ENCODE measurements at places on chromosomes 6 and 20.

- DNase-seq, result no peak
Observed at GRCh38 chr6:16092990-16093389, 35.9 kb upstream of the MYLIP start.

DNA sequence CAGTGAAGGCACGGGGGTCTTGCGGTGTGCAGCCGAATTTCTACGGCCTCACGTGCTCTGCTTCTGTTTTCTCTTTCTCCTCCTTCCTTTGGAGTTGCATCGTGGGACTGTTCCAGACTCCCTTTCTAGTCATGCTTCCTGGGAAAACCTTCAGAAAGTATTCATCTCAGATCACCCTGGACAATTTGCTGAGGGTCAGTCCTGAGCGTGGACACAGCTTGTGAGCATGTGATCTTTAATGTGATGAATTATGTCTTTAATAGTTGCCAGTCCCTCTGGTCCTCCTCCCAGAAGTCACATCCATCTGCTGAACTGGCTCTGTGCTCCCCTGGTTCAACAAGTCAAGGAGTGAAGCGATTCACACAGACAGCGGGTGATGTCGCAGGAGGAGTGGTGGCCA is 145.0 kb upstream of the PDE10A start:
- no peak for DNase-seq

- peak; percentile 22 for DNase-seq
Observed at GRCh38 chr20:23320317-23320716, 30.3 kb upstream of the NXT1 start.

DNA sequence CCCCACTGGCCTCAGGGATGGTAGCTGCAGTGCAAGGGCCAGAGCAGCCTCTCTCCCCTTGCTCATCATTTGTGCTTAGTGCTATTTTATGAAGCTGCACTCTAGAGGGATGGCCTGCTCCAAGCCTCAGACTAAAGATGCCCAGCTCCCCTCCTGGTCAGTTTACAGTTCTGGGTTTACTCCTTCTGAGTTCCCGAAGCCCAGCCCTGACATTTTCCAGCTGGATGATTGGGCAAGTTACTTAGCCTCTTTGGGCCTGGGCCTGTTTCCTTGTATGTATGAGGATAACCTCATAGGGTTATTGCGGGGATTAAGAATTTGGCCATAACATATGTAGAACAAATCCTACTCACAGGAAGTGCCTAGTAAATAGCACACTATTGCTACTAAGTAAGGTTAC is 31.8 kb upstream of the EMILIN3 start:
- DNase-seq, result no peak

- no peak for DNase-seq
Observed at GRCh38 chr6:80088637-80089036, 17.8 kb upstream of the BCKDHB start.

DNA sequence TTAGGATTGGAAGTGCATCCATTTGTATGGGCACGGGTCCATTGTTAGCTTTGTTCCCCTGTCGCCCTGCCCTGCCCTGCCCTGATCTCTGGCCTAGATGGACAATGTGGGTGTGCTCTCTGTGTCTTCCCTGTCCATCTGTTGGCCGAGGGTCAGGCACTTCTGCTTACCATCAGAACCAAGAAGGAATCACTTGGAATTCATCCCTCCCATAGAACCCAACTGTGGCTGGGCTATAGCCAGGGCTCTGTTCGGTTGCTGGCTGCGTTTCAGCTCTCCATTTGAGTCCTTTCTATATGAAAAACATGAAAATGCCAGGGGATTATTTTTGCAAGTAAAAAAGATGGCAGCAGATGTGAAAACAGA is 26.6 kb upstream of the TULP4 start:
- no peak for DNase-seq

DNA sequence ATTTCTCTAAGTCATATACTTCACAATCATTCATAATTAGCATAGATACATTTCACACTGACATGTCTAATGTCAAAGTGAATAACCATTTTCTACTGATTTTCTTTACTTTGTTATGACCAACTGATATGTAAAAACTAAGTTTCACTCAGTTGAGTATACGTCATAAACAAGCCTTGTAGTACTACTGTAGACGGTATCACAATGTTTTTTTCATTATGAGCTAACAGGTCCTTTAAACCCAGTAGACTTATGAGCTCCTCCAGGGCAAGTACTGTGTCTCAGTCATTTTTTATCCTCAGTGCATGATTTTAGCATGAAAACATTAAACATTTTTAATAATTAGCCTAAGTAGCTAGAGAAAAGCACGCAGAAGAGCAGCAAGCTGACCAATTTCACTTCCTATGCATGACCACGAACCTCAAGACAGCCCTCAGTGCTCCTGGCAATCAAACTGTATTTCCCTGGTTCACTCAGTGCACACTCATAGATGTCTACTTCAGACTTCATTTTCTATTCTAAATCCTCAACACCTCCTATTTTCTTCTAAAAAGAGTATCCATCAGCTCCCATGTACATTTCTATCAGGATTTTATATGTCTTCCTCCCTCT is 32.0 kb upstream of the TFAP2D start:
- no peak for DNase-seq

- DNase-seq, result no peak
Observed at GRCh38 chr6:170010665-170011203, 259.3 kb downstream of the ERMARD start.

DNA sequence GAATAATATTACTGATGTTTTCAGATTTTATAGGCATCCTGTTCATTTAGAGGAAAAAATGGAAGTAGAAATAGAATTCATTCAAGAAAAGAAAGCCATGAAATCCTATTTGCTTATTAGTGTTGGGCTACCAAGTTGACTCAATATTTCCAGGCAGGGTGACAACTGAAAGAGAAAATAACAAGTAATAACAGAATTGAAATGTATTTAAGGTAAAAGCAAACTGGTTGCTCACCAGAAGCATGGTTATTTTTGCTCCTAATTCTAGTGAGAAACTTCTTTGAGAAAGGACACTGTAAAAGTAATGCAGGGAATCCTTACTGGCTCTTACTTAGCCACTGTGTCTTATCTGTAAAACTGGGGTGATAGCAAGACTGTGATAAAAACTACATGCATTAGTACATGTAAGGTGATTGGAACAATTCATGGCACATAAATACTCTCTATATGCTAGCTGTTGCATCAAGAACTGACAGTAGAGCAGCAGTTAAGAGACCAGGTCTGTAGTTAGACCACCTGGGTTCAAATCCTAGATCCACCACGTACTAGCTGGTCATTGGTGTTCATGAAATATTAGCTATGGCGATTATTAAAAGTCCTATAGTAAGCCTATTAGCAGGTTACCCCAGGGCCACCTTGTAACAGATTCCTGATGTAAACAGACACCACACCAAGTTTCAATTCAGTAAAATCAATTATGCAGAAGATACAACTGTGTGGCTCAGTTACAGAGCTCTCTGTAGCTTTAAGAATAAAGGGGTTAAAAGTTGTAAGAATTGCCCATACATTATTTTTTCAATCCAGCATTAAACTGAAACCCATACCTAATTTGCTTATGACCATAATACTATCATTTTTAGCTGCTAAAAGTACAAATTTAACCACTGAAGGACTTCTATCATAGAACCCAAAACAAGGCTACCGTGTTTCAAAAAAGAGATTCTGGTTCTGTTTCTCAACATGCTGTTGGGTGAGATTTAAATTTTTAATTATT is 159.2 kb upstream of the COL21A1 start:
- DNase-seq, result no peak

GRCh38 chr6:6714953-6715352 is 126.4 kb downstream of the LY86 start:
- DNase-seq, result no peak

DNA sequence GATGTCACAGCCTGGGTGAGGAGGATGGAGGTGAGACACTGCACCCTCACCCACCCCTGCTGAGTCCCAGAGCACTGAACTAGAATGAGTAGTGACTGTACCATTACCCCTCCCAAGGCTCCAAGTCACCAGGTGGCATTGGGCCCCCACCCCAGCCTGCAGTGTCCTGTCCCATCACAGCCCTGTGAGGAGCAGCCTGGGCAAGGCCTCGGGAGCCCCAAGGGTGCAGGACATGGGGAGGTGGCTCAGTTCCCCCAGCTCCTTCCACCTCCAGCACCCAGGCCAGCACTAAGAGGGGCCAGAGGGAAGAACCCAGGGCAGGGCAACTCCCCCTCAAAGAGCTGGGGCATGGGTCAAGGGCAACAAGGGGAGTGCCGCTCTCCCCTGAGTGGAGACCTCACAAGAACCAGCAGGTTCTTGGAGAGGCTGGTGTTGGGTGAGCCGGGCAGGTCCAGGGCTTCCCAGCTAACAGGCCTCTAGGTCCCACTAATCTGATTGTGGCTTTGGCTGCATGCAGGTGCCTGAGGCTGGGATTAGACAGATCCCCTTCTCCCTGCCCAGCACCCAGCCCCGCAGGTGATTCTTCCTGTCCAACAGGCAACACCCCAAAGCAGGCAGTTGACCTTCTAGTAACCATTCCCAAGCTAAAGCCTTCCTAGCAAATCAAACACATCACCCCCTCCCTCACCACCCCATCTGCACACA is 2.6 kb downstream of the CST4 start:
- no peak for DNase-seq

- DNase-seq, result no peak
Observed at GRCh38 chr6:166308033-166308768, at the start of gene PRR18. PRR18 (minus strand) TSS chr6:166308392; CDS start chr6:166308142, 250 bp downstream.

DNA sequence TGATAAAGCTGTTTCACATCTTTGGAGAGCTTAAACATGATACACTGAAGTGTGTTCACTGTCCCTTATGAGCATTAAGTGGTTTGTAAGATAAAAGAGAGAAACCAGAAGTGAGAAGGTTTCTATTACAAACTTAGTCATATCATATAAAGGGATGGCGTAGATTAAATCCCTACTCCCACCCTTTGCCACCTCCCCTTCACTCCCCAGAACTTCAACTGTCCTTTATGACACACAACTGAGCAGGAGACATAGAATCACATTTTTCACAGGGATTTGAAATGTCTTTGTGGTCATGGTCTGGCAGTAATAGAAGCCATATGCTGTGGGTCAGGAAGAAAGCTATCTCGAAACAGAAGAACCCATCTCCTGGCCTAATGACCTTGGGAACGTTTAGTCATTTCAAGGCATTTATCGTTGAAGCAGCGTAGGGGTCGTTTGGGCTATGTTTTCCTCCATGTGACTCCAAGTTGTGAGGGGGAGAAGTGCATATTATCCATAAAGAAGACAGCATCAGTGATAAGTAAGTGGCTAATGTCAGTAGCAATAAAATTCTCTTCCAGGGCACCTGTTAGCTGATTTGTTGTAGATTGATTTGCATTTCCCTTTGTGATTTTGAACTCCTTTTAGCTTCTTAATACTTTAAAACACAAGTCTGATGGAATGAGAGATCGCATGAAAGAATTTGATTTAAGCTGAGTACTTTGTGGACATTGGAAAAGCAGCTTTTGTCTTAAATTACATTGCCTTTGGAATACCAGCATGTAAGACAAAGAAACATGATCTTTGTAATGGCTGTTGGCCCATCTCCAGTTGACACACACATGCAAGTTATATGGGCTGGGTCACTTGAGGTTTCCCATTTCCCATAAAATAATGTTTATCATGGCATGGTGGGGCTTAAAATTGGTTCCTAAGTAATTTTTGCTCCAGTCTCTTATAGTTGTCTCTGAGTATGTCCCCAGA is 501.5 kb upstream of the FLRT3 start:
- DNase-seq, result no peak

- no peak for DNase-seq
Observed at GRCh38 chr6:104519566-104519965, 340.2 kb downstream of the HACE1 start.

- no peak for DNase-seq
Observed at GRCh38 chr6:109762769-109763441, 71.8 kb downstream of the FIG4 start.

- DNase-seq, result no peak
Observed at GRCh38 chr6:48691420-48691819, 580.4 kb upstream of the PTCHD4 start.

GRCh38 chr6:2772840-2773239 is 7.6 kb downstream of the WRNIP1 start:
- no peak for DNase-seq

GRCh38 chr6:123841067-123841896 is 37.6 kb downstream of the NKAIN2 start:
- DNase-seq, result peak; percentile 63

DNA sequence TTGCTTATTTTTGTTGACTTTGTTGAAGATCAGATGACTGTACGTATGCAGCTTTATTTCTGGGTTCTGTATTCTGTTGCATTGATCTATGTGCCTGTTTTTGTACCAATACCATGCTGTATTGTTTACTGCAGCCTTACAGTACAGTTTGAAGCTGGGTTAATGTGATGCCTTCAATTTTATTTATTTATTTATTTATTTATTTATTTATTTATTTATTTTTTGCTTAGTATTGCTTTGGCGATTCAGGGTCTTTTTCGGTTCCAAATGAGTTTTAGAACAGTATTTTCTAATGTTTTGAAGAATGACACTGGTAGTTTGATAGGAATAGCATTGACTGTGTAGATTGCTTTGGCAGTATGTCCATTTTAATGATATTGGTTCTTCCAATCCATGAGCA is 210.3 kb downstream of the EPM2A start:
- no peak for DNase-seq

- no peak for DNase-seq
Observed at GRCh38 chr6:11563793-11564192, 26.2 kb downstream of the TMEM170B start.

DNA sequence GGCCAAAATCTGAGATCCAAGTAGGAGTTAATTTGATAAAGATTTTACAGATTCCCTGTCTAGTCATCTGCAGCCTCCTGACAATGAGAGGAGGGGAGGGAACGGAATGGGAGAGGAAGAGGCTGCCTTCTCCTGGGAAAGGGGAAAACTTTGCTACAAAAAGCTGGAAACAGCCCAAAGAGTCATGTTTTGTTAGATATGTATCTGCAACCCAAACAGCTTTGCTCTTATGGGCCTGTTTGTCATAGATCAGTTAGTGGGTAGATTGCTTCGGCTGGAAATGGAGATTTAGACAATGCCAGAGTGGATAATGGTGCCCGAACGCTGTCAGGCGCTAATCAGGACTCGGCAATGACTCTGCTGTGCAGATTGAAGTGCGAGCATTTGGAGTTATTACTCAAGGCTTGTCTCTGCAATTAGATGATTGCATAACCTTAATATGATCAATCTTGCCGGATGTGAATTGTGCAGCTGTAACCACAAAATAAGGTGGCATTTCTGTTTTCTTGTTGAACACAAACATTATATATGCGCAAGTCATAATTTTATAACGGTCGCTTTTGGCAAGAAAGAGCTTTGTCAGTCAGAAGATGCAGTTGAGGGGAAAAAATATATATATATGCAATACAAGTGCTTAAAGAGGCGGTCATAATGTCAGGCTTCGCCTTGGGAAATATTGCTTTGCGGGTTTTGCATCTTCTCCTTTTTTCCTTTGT is 92.4 kb upstream of the MAFB start:
- DNase-seq, result no peak

GRCh38 chr6:13668291-13668928 is 43.2 kb downstream of the RANBP9 start:
- no peak for DNase-seq

DNA sequence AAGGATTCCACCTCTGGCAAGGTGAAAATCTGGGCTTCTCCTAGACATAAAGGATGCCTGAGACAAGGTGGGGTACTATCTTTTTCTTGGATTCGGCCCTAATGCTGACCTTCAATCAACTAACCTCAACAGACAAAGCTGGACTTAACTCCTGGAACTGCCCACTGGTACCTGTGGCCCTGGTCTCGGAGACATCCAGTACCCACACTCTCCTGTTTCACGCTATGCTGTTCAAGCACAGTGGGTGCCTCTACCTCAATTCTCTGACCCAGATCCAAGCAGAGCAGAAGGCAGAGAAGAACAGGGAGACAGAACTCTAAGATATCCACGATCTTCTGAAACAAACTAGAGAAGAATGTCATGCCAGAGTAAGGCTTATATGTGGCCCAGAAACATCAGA is 189.8 kb upstream of the FOXQ1 start:
- no peak for DNase-seq

Data from HEK293T (cell line).